T-helper 1 cell treated with Interleukin-12 subunit alpha and Interleukin-12 subunit beta and Interleukin-4 antibody, amounts not matched to agents 30 ng/mL and 1 ng/mL, for 36 hours (primary cell): ENCODE measurements at places on chromosomes 16 and 17. TPM values are rescaled to one million over a fixed set of nuclear protein-coding genes. Genes with fewer than 3 reads are reported as not detected.

SLX1A gene
- total RNA-seq = 57.3 and 64.3 TPM in 2 replicates

CNTNAP1 gene
- total RNA-seq = 2.2 and 2.8 TPM in 2 replicates

ABCC11 gene
- not detected in 2 replicates for total RNA-seq

IST1 gene
- total RNA-seq = 166 and 184 TPM in 2 replicates

CHD9NB gene
- 0.29 and 0.46 TPM in 2 replicates for total RNA-seq

CAPNS2 gene
- 0.20 TPM in 1 of 2 replicates, not detected in the other for total RNA-seq

SETD1A gene
- 25.9 and 27.8 TPM in 2 replicates for total RNA-seq

DRC3 gene
- 0.37 TPM in 1 of 2 replicates, not detected in the other for total RNA-seq

CMTM1 gene
- 33.5 and 35.1 TPM in 2 replicates for total RNA-seq

FOXN1 gene
- total RNA-seq = not detected in 2 replicates

SEZ6L2 gene
- total RNA-seq = 0.07 TPM in 2 replicates

CCL17 gene
- 0.56 and 0.98 TPM in 2 replicates for total RNA-seq

KREMEN2 gene
- total RNA-seq = not detected in 2 replicates

ZCCHC14 gene
- 4.7 and 6.3 TPM in 2 replicates for total RNA-seq

PRAC1 gene
- not detected in 2 replicates for total RNA-seq

KRTAP4-9 gene
- not detected in 2 replicates for total RNA-seq

RNF43 gene
- total RNA-seq = 0.17 and 0.37 TPM in 2 replicates

MSLN gene
- not detected in 2 replicates for total RNA-seq

CA7 gene
- total RNA-seq = not detected in 2 replicates

ZG16 gene
- total RNA-seq = not detected in 2 replicates

PROCA1 gene
- 5.3 and 7.1 TPM in 2 replicates for total RNA-seq

TNFRSF13B gene
- not detected in 2 replicates for total RNA-seq

ZNF624 gene
- 3.8 and 4.4 TPM in 2 replicates for total RNA-seq

SALL1 gene
- not detected in 2 replicates for total RNA-seq

WIPF2 gene
- total RNA-seq = 26.8 and 29.1 TPM in 2 replicates

P4HB gene
- total RNA-seq = 548 and 588 TPM in 2 replicates

ABHD15 gene
- total RNA-seq = 15.7 and 16.6 TPM in 2 replicates

PPL gene
- total RNA-seq = not detected in 2 replicates

MRPS7 gene
- total RNA-seq = 66.3 and 73.3 TPM in 2 replicates

SHISA6 gene
- total RNA-seq = not detected in 2 replicates

KRT35 gene
- not detected in 2 replicates for total RNA-seq

CRK gene
- total RNA-seq = 20.7 and 21.8 TPM in 2 replicates

WFIKKN2 gene
- not detected in 2 replicates for total RNA-seq

AIPL1 gene
- not detected in 2 replicates for total RNA-seq

GABARAPL2 gene
- 76.6 and 78.3 TPM in 2 replicates for total RNA-seq

CCL4 gene
- 101 and 115 TPM in 2 replicates for total RNA-seq

C1QBP gene
- total RNA-seq = 156 and 164 TPM in 2 replicates

ASIC2 gene
- total RNA-seq = not detected in 2 replicates

MARVELD3 gene
- not detected in 2 replicates for total RNA-seq

SPNS3 gene
- total RNA-seq = 5.3 and 6.6 TPM in 2 replicates

NHERF1 gene
- 308 TPM in 2 replicates for total RNA-seq

SLC12A3 gene
- not detected in 2 replicates for total RNA-seq

CACNG1 gene
- not detected in 2 replicates for total RNA-seq

TP53TG3F gene
- total RNA-seq = not detected in 2 replicates

PRSS53 gene
- total RNA-seq = 4.1 and 5.5 TPM in 2 replicates

UNC45B gene
- 0.05 TPM in 2 replicates for total RNA-seq

ASB16 gene
- 0.56 TPM in 1 of 2 replicates, not detected in the other for total RNA-seq

CCDC137 gene
- total RNA-seq = 33.2 and 38.5 TPM in 2 replicates

CPNE7 gene
- 3.8 and 4.1 TPM in 2 replicates for total RNA-seq

OTOA gene
- total RNA-seq = 0.05 and 0.12 TPM in 2 replicates

NEURL4 gene
- 37.2 and 37.7 TPM in 2 replicates for total RNA-seq

CDH11 gene
- not detected in 2 replicates for total RNA-seq

ABCC12 gene
- not detected in 2 replicates for total RNA-seq

KRTAP1-5 gene
- total RNA-seq = not detected in 2 replicates

HBA2 gene
- total RNA-seq = not detected in 2 replicates

MT4 gene
- not detected in 2 replicates for total RNA-seq

MYO15A gene
- total RNA-seq = 0.42 and 0.83 TPM in 2 replicates

FBXL16 gene
- total RNA-seq = 8.0 and 8.2 TPM in 2 replicates

BAIAP3 gene
- total RNA-seq = 1.4 and 1.8 TPM in 2 replicates
